ENCODE measurements at places on chromosomes 16 and 17. TPM values are rescaled to one million over a fixed set of nuclear protein-coding genes. Genes with fewer than 3 reads are reported as not detected.

GRCh38 chr16:85278839-85279238 lies 166.6 kb upstream of the CIBAR2 start:
- no peaks in the 10 kb centered on the region for H3K36me3 ChIP-seq
- no peaks in the 10 kb centered on the region for H3K4me1 ChIP-seq
- H3K27ac ChIP-seq = no peak overlapping the region
- H3K4me3 ChIP-seq = no peak overlapping the region

- no peak for DNase-seq
- H3K27me3 ChIP-seq = no peaks in the 10 kb centered on the region
- no peak overlapping the region for H3K27ac ChIP-seq
Observed at GRCh38 chr16:65895906-65896305, 470.6 kb upstream of the CDH5 start.

DNA sequence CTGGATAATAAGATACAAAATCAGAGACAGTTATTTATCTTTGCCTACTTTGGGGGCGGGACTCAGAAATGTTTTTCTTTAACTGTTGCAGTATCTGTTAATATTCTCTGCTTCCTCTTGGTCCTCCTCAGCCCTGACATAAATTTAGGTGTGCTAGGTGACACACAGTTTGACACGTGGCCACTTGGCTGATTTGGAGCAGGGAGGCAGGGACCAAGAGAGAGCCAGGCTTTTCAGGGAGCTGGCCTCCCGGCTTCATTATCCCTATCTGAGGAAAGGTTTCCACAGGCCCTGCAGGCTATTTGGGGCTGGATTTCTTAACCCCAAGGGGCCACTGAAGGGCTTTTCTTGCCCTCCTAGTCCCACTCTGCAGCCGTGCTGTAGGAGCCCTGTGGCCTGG lies 20.1 kb upstream of the NAT9 start:
- no peak for DNase-seq
- H3K4me3 ChIP-seq = no peak overlapping the region
- peaks cover 4% of the 10 kb centered on the region for H3K4me1 ChIP-seq
- H3K27ac ChIP-seq = no peak overlapping the region

DNA sequence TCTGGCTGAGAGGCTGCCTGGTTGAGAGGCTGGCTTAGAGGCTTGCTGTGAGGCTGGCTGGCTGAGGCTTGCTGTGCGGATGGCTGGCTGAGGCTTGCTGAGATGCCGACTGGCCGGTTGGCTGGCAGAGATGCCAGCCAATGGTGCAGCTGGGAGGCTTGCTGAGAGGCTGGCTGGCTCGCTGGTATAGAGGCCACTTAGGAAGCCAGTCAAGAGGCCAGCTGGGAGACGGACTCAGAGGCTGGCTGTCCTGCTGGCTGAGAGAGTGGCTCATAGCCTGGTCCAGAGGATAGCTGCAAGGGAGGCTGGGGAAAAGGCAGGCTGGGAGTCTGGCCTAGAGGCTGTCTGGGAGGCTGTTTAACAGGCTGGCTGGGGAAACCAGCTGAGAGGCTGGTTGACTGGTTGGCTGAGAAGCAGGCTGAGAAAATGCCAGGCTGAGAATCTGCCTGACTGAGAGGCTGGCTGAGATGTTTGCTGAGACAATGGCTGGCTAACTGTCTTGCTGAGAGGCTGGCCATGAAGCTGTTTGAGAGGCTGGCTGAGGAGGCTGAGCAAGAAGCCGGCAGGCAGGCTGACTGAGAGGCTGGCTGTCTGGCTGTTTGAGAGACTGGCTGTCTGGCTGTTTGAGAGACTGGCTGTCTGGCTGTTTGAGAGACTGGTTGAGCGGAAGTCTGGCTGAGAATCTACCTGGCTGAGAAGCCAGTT lies 37.5 kb upstream of the ACSM2B start:
- no peaks in the 10 kb centered on the region for H3K36me3 ChIP-seq
- H3K4me3 ChIP-seq = no peak overlapping the region
- H3K27me3 ChIP-seq = no peaks in the 10 kb centered on the region
- no peaks in the 10 kb centered on the region for H3K4me1 ChIP-seq
- no peak for DNase-seq

GRCh38 chr17:742147-742793 lies 9.8 kb downstream of the GEMIN4 start:
- DNase-seq = no peak
- H3K4me3 ChIP-seq = no peak overlapping the region
- no peaks in the 10 kb centered on the region for H3K27me3 ChIP-seq

The CYLD gene
- polyA plus RNA-seq = 35.9 TPM

The MT1G gene
- 3.3 TPM for polyA plus RNA-seq

The CACNG3 gene
- not detected for polyA plus RNA-seq

The CCDC200 gene
- not detected for polyA plus RNA-seq

DNA sequence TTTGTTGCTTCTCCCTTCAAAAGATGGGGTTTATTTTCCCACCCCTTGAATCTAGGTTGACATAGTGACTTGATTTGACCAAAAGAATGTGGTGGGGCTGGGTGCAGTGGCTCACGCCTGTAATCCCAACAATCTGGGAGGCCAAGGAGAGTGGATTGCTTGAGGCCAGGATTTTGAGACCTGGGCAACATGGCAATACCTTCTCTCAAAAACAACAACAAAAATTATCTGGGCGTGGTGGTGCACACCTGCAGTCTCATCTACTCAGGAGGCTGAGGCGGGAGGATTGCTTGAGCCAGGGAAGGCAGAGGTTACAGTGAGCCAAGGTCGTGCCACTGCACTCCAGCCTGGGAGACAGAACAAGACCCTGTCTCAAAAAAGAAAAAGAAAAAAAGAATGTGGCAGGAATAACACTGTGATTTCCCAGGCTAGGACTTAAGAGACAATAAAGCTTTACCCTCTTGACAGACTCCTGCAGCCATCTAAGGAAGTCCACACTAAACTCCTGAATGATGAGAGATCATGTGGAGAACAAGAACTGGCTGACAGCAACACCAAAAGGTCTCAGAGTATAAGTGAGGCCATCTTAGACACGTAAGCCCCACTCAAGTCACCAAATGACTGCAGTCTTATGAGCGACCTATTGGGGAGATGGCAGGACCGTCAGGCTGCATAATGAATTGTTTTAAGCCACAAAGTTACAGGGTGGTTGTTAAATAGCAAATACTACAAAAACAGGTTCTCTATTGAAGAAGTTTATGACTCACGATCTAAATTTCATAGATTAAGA lies 37.0 kb downstream of the FBXL20 start:
- peak overlapping the region; percentile 74 for H3K27ac ChIP-seq
- peak overlapping the region; percentile 69 for H3K4me3 ChIP-seq
- no peaks in the 10 kb centered on the region for H3K36me3 ChIP-seq
- no peaks in the 10 kb centered on the region for H3K27me3 ChIP-seq

The WNK4 gene
- polyA plus RNA-seq = not detected

DNA sequence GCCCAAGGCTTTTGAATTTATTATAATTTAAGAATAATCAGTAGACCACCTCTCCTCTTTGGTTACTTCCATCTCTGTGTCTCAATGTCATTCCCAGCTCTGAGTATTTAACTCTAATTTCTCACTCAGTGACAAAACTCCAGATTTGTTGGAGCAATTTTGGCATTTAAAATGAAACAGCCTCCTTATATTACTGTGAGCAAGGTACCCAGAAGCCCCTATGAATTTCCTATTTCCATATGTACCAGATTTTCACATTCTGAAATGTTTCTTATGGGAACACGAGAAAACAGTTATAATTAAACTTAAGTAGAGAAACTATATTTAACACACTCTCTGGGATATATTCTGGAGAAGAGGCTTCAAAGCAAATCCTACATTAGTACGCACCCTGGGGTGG lies 285.4 kb upstream of the CDH8 start:
- no peaks in the 10 kb centered on the region for H3K36me3 ChIP-seq
- DNase-seq = no peak
- no peaks in the 10 kb centered on the region for H3K27me3 ChIP-seq
- H3K27ac ChIP-seq = no peak overlapping the region
- H3K4me3 ChIP-seq = no peak overlapping the region
- no peaks in the 10 kb centered on the region for H3K4me1 ChIP-seq

DNA sequence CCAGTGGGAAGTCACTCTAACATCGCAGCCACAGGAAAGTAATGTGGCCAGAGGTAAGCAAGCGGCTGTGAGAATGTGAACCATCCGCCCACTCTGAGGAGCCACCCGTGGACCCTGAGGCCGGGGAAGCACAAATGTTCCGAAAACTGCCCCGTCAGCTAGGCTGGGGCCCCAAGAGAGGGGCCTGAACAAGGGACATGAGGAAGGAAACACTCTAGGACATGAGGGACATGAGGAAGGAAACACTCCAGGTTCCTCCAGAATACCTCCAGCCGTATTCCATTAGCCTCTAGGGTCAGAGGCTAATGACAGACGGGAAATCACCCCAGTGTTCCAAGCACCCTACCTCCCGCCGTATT lies 317 bp downstream of the TEFM start:
- H3K27me3 ChIP-seq = no peaks in the 10 kb centered on the region
- H3K4me3 ChIP-seq = peak overlapping the region; percentile 92
- peaks cover 22% of the 10 kb centered on the region for H3K4me1 ChIP-seq
- peaks cover 32% of the 10 kb centered on the region for H3K36me3 ChIP-seq

- no peaks in the 10 kb centered on the region for H3K36me3 ChIP-seq
- no peak overlapping the region for H3K4me3 ChIP-seq
- no peaks in the 10 kb centered on the region for H3K4me1 ChIP-seq
- no peaks in the 10 kb centered on the region for H3K27me3 ChIP-seq
- no peak overlapping the region for H3K27ac ChIP-seq
Observed at GRCh38 chr16:59463776-59464175, 729.7 kb upstream of the GOT2 start.

GRCh38 chr17:50697062-50697461 lies 10.7 kb downstream of the ANKRD40 start:
- no peak overlapping the region for H3K4me3 ChIP-seq
- H3K36me3 ChIP-seq = peaks cover 99% of the 10 kb centered on the region
- no peaks in the 10 kb centered on the region for H3K4me1 ChIP-seq
- DNase-seq = no peak
- H3K27me3 ChIP-seq = no peaks in the 10 kb centered on the region
- H3K27ac ChIP-seq = no peak overlapping the region

DNA sequence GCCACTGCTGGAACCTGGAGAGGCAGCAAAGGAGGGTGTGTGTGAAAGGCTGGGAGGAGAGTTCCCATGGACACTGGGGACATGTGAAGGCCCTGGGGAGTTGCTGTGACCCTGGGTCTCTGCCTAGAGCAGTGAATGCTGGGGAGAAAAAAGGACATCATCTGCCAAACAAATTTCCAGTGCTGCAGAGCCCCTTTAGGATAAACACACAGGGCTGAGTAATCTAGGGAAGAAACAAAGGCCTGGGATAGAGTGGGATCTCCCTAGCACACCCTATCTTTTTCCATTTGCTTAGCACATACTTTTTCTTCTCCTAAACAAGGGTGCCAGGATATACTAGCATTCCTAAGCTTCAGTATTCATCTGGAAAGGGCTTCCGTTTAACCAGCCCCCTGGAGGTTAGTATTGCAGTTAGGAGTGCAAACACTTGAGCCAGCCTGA lies 3.3 kb upstream of the HIGD1B start:
- no peaks in the 10 kb centered on the region for H3K27me3 ChIP-seq
- no peak for DNase-seq
- no peak overlapping the region for H3K4me3 ChIP-seq
- H3K4me1 ChIP-seq = no peaks in the 10 kb centered on the region
- no peak overlapping the region for H3K27ac ChIP-seq

The NPIPA5 gene
- polyA plus RNA-seq = 8.2 TPM

DNA sequence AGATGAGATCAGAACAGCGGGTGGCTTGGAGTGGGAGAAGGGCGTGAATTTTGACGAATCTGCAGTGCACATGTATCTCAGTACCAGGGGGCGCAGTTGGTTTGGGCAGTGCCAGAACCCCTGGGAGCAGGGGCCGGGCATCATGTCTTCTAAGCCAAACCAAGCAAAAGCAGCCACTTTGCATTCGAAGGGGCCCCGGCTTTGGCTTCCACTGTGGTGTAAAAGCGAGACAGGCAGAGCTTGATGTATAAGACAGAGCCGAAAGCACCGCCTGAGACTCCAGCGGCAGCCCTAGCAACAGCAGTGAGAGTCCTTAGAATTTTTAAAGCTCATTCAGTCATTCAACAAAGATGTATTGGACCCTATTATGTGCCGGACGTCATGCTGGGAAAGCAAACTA lies 3.8 kb upstream of the XYLT1 start:
- H3K4me1 ChIP-seq = peaks cover 21% of the 10 kb centered on the region
- H3K27ac ChIP-seq = no peak overlapping the region
- H3K4me3 ChIP-seq = no peak overlapping the region
- no peaks in the 10 kb centered on the region for H3K36me3 ChIP-seq
- peaks cover 18% of the 10 kb centered on the region for H3K27me3 ChIP-seq

DNA sequence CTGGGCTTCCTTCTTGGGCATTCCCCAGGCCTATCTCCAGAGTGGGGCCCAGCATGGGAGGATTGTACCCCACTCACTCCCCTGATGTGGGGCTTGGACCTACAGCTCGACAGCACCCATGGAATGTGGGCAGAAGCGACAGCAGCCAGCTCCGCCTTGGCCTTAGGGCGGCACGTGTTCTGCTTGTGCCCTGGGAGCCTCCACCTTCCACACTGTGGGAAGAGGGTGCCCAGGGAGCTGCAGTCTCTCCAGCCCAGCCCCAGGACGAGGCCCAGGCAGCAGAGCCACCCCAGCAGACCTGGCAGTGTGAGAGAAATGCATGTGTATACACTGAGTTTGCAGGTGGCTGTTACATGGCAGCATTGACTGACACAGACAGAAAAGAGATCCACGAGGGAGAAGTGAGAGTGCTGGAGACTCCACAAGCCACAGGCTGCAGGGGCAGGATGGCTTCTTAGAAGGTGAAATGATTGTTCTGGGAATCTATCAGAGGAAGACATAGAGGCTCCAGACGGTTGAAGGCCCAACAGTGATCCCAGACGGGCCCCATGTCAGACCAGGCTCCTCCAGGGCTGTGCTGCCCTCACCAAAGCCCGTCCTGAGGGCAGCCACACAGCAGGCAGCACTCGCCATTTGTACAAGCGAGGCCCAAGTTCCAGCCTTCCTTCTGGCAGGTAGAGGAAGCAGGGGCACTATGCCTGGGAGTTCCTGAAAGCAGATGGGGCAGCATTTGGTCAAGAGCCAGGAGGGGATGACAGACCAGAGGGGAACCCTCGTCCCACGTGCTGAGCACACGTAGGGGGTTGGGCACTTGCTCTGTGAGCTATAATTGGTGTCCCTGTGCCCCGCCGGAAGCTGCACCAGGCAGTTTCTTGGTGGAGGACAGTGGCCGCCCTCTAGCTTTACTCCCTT lies 2.8 kb upstream of the DNASE1 start:
- peaks cover 48% of the 10 kb centered on the region for H3K36me3 ChIP-seq
- no peaks in the 10 kb centered on the region for H3K4me1 ChIP-seq
- no peak for DNase-seq
- H3K27me3 ChIP-seq = no peaks in the 10 kb centered on the region
- H3K27ac ChIP-seq = no peak overlapping the region

The PPM1E gene
- not detected for polyA plus RNA-seq

The SP6 gene
- not detected for polyA plus RNA-seq

DNA sequence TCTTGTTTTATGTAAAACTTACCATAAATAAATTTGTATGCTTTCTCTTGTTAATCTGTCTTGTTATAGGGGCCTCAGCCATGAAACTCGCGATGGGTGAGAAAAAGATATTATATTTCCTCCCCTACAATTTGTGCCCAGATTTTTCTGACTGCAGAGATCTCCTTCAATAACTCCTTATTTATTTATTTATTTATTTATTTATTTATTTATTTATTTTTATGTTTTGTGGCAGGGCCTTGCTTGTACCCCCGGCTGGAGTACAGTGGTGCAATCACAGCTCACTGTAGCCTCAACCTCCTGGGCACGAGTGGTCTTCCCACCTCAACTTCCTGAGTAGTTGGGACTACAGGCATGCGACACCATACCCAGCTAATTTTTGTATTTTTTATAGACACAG lies 23.3 kb upstream of the CCL5 start:
- no peak overlapping the region for H3K27ac ChIP-seq
- H3K36me3 ChIP-seq = no peaks in the 10 kb centered on the region
- H3K4me3 ChIP-seq = no peak overlapping the region
- no peaks in the 10 kb centered on the region for H3K27me3 ChIP-seq

- H3K27me3 ChIP-seq = no peaks in the 10 kb centered on the region
- no peak overlapping the region for H3K27ac ChIP-seq
- H3K36me3 ChIP-seq = no peaks in the 10 kb centered on the region
- DNase-seq = no peak
- peaks cover 2% of the 10 kb centered on the region for H3K4me1 ChIP-seq
Observed at GRCh38 chr17:56710986-56711385, 117.5 kb downstream of the NOG start.
